ENCODE measurements at places on chromosomes 4 and X. TPM values are rescaled to one million over a fixed set of nuclear protein-coding genes. Genes with fewer than 3 reads are reported as not detected.

- DNase-seq, result no peak
These were observed 6.1 kb upstream of the PDHA2 start for GRCh38 chr4:95833711-95834194.

- DNase-seq, result no peak
These were observed 44.9 kb upstream of the PHF8 start for GRCh38 chrX:54089191-54089590.

DNA sequence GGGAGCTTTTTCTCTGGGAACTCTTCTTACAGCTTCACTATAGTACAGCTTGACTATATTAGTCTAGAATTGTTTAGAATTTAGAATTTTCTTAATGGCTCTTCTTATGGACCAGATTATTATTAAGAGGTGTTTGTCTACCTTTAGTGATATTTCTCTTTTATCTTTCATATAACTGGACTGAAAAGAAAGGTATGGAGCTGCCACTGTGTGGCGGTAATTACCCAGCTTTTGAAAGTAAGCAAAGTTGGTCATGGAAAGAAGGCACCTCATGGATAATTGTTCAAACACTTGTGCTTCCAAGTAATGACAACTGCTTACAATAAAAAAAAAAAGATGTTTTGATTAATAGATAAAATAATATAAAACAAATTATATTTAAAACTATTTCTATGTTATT lies 1112.5 kb downstream of the TECRL start:
- peak; percentile 40 for DNase-seq

- no peak for DNase-seq
These were observed 1069.5 kb downstream of the DMD start for GRCh38 chrX:32141841-32142240.

Gene PPP2R2C
- polyA plus RNA-seq, result 0.31 TPM

DNA sequence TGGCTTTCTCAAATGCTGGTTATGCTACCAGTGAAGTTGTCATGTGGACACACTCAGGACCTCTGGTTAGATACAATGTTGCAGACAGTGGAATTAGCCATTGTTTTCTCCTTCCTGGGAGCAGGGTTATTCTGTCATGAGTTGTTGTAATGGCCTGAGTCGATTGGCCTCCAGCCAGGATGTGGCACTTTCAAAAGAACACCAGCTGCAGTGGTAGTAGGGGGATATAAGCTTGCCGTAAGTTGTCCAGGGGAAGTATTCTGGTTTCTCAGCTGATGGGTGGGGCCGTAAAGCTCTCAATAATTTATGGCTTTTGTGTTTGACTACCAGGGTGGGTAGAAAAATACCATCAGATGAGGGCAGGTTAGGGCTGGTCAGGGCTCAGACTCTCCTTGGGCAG lies 697.5 kb upstream of the GNPDA2 start:
- DNase-seq, result peak; percentile 31

GRCh38 chrX:129759576-129760061 lies 20.1 kb upstream of the SASH3 start:
- DNase-seq, result no peak

DNA sequence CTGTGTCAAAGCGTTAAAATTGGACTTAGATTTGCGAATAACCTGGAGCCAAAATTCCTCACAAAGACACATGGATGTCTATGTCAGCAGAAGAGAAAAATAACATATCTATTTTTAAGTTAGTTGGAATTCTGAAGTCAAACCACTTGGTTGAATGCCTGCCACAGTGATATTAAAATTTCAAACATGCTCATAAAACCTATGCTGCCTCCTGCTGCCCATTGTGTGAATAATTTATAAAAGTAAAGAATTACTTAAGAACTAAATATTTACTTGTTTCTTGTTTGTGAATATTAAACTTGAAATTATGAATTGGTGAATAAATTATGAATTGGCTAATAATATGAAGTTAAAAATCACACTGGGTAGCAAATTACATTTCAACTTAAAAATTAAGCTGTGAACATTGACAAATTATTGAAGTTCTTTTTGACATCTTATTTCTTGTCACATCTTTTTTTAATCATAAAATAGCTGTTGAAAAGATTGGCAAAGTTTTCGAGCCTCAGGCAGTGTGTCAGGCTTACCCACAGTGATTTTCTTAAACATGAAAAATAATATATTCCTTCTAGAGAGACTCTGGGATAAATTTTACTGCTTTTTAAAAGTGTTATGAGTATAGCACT lies 35.4 kb downstream of the FABP2 start:
- DNase-seq, result peak; percentile 76

Measured in muscle of back (tissue), 13 donors.